ENCODE measurements at places on chromosomes 3 and 15. TPM values are rescaled to one million over a fixed set of nuclear protein-coding genes. Genes with fewer than 3 reads are reported as not detected.

Gene SMCO1
- total RNA-seq: not detected

DNA sequence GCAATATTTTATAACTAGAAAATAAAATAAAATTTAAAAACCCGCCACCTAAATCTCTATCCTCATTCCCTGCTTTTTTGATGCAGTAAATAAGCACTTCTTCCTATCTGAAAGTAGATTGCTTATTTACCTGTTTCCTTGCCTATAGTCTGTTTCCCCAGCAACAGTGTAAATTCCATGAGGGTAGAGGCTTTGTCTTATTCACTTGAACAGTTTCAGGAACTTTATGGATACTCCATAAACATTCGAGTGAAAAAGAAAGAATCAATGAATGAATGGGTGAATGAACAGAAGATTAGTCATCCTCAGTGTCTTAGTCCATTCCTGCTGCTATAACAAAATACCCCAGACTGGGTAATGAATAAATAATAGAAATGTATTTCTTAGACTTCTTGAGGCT is 41.7 kb downstream of the SHC4 start:
- no peaks in the 10 kb centered on the region for H3K36me3 ChIP-seq
- H3K4me3 ChIP-seq: no peak overlapping the region
- H3K27ac ChIP-seq: no peak overlapping the region
- H3K4me1 ChIP-seq: no peaks in the 10 kb centered on the region
- no peak for DNase-seq
- H3K27me3 ChIP-seq: no peaks in the 10 kb centered on the region

DNA sequence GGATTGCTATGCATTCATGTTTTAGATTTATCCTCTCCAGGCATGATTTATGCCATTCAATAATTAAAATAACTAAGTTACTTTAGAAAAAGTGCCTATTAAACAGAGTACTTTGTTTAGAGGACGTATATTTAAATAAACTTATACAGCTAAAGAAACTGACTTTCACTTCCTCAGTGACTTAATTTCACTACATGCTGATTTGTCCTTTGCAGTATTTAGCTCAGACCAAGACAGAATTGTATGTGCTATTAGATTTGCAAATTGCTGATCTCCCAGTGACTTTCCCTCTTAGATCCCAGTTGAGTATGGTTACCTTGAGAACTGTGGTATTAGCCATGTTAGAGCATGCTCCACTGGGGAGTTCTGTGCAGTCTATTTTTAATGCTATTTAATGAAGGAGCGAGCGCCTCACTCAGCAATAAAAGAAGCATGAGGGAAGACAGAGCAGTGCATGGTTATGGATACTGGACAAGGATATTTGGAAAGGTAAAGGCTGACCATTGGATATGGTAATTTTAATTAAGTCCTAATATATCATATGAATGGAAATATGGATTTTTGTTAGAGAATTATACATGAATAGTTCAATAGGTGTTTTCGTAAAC is 2.7 kb downstream of the ARPP21 start:
- no peak overlapping the region for H3K27ac ChIP-seq
- no peak overlapping the region for H3K4me3 ChIP-seq
- no peak for DNase-seq
- no peaks in the 10 kb centered on the region for H3K36me3 ChIP-seq

GRCh38 chr3:160828880-160829279 is 72.8 kb downstream of the PPM1L start:
- H3K36me3 ChIP-seq: no peaks in the 10 kb centered on the region
- no peak overlapping the region for H3K27ac ChIP-seq
- H3K4me3 ChIP-seq: no peak overlapping the region
- no peak for DNase-seq
- peaks cover 11% of the 10 kb centered on the region for H3K4me1 ChIP-seq

- H3K36me3 ChIP-seq: no peaks in the 10 kb centered on the region
- H3K27ac ChIP-seq: no peak overlapping the region
- H3K4me3 ChIP-seq: no peak overlapping the region
- H3K27me3 ChIP-seq: peaks cover 5% of the 10 kb centered on the region
Observed at GRCh38 chr3:123880998-123881561, 3.1 kb downstream of the MYLK start.

DNA sequence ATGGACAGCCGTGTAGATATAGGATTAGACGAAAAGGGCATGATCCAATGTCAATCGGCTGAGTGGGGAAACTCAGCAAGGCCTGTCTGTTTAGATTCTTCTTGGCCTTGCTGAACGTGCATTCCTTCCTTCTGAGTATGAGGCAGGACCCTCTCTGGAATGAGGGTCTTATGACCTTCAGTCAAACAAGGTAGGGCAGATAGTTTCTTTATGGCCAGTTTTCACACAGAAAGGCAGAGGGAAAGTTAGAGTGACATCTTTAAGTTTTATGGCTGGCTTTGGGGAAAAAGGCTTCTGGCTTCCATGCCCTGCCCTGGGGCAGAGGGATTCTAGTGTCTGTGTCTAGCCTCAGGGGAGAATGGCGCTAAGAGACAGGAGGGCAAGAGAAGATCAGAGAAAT is 29.7 kb downstream of the ARNT2 start:
- no peak overlapping the region for H3K27ac ChIP-seq
- no peaks in the 10 kb centered on the region for H3K36me3 ChIP-seq
- peaks cover 14% of the 10 kb centered on the region for H3K4me1 ChIP-seq
- DNase-seq: no peak
- no peaks in the 10 kb centered on the region for H3K27me3 ChIP-seq
- no peak overlapping the region for H3K4me3 ChIP-seq

DNA sequence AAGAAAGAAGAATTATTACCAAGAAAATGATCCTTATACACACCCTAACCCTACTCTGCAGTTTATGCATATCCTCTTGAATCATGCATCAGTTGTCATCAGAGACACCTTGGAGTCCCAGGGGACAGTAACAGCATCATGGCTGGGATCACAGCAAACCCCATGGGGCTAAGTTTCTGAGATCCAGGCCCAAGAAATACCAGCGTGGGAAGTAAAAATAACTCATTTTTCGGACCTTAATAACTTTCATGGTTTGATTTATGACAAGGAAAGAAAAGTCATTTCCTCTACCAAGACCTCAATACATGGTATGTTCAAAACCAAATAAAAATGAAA is 38.8 kb upstream of the B3GNT5 start:
- no peaks in the 10 kb centered on the region for H3K27me3 ChIP-seq
- no peak overlapping the region for H3K27ac ChIP-seq

All from neural progenitor cell (in vitro differentiated cells).